Thoracic aorta endothelial cell (primary cell): ENCODE measurements at places on chromosomes 6 and 20. TPM values are rescaled to one million over a fixed set of nuclear protein-coding genes. Genes with fewer than 3 reads are reported as not detected.

Gene SLC13A3
- total RNA-seq: 0.40 and 0.43 TPM in 2 replicates

Gene RIPPLY2
- not detected in 2 replicates for total RNA-seq

Gene RAB22A
- total RNA-seq: 21.5 and 21.8 TPM in 2 replicates

Gene FOXC1
- 22.9 and 28.7 TPM in 2 replicates for total RNA-seq

Gene EPPIN
- not detected in 2 replicates for total RNA-seq

Gene CD109
- total RNA-seq: 30.5 and 44.1 TPM in 2 replicates

Gene LAMA2
- total RNA-seq: 3.9 and 5.8 TPM in 2 replicates

Gene DHX35
- 13.5 and 14.4 TPM in 2 replicates for total RNA-seq

Gene MYL9
- 2.0 and 5.7 TPM in 2 replicates for total RNA-seq

Gene PNLDC1
- total RNA-seq: not detected in 2 replicates

Gene STMND1
- not detected in 2 replicates for total RNA-seq

Gene NFATC2
- 5.7 and 7.0 TPM in 2 replicates for total RNA-seq

Gene ZC2HC1B
- not detected in 2 replicates for total RNA-seq

Gene KCNQ5
- 0.13 TPM in 1 of 2 replicates, not detected in the other for total RNA-seq

Gene AFG1L
- 2.7 and 2.9 TPM in 2 replicates for total RNA-seq

Gene MMS22L
- total RNA-seq: 36.3 and 44.1 TPM in 2 replicates

Gene SLC22A1
- total RNA-seq: not detected in 2 replicates

Gene SMOC2
- not detected in 2 replicates for total RNA-seq

Gene THEMIS
- total RNA-seq: not detected in 2 replicates

Gene FILIP1
- total RNA-seq: 6.5 and 7.9 TPM in 2 replicates

Gene PAK5
- not detected in 2 replicates for total RNA-seq

Gene NFKBIE
- total RNA-seq: 27.0 and 29.8 TPM in 2 replicates

Gene OOEP
- total RNA-seq: not detected in 2 replicates

Gene SMLR1
- not detected in 2 replicates for total RNA-seq

Gene BCAS1
- total RNA-seq: under 0.01 TPM in 1 of 2 replicates, not detected in the other

Gene GPX6
- not detected in 2 replicates for total RNA-seq
